ENCODE measurements at places on chromosomes 11 and 22. TPM values are rescaled to one million over a fixed set of nuclear protein-coding genes. Genes with fewer than 3 reads are reported as not detected.

GRCh38 chr11:65498042-65498726 lies 661 bp upstream of the MALAT1 start:
- H3K27ac ChIP-seq: peak overlapping the region; percentile 100
- DNase-seq: peak; percentile 80
- H3K36me3 ChIP-seq: peaks cover 42% of the 10 kb centered on the region
- peak overlapping the region; percentile 98 for H3K4me3 ChIP-seq
- H3K4me1 ChIP-seq: peaks cover 46% of the 10 kb centered on the region

DNA sequence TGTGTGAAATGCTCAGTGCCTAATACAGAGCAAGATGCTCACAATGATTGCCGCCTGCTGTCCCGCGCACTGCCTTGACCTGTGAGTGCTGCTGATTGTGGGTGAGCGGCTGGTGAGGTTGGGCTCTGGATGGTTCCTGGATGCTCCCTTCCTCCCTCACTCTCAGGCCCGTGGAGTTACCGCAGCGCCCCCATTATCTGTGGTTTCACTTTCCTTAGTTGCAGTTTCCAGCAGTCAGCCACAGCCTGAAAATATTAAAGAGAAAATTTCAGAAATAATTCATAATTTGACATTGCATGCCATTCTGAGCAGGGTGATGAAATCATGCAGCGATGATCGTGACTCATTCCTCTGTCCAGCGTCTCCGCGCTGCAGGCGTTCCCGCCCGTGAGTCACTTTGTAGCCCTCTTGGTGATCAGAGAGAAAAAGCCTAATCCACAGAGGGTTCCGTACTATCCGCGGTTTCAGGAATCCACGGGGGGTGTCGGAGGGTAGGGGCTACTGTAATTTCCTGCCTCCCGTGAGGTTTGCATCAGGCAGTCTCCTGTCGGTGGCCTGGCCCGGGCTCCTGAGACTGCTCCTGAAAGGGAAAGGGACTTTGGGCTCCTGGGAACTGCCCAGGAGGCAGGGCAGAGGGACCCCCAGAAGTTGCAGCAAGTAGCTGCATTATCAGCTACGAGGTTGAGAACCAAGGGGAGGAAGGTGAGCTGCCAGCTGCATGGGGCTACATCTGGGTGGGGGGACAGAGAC lies 10.6 kb downstream of the RPL3 start:
- H3K27me3 ChIP-seq: no peaks in the 10 kb centered on the region
- peaks cover 17% of the 10 kb centered on the region for H3K4me1 ChIP-seq
- peak overlapping the region; percentile 89 for H3K27ac ChIP-seq
- peak overlapping the region; percentile 57 for H3K4me3 ChIP-seq
- peaks cover 24% of the 10 kb centered on the region for H3K36me3 ChIP-seq

GRCh38 chr11:89566972-89567371 lies 75.8 kb upstream of the NOX4 start:
- H3K4me1 ChIP-seq: no peaks in the 10 kb centered on the region
- H3K36me3 ChIP-seq: no peaks in the 10 kb centered on the region
- H3K27me3 ChIP-seq: no peaks in the 10 kb centered on the region
- no peak overlapping the region for H3K4me3 ChIP-seq

- no peak for DNase-seq
- H3K27ac ChIP-seq: no peak overlapping the region
- H3K4me3 ChIP-seq: no peak overlapping the region
- H3K36me3 ChIP-seq: no peaks in the 10 kb centered on the region
- H3K27me3 ChIP-seq: no peaks in the 10 kb centered on the region
- H3K4me1 ChIP-seq: peaks cover 20% of the 10 kb centered on the region
These were observed 75.6 kb downstream of the SNX19 start for GRCh38 chr11:130840679-130841078.

DNA sequence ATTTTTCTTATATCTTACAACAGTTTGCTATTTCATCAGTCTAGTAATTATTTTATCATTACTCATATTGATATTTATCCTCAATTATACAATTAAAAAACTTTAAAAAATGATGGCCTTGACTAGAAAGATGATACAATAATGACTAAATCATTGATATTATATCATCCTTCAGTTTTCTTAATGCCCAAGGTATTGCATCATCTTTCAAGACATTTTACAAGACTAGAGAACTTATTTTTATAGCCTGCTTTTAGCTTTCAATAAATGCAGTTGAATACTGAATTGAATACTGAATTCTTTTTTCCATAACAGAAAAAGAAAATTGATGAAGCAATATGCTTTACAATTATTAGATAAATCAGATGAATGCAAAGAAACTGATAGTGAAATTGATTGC lies 886.5 kb upstream of the LRRC4C start:
- H3K36me3 ChIP-seq: no peaks in the 10 kb centered on the region
- H3K4me1 ChIP-seq: no peaks in the 10 kb centered on the region
- H3K27me3 ChIP-seq: no peaks in the 10 kb centered on the region
- H3K27ac ChIP-seq: no peak overlapping the region
- H3K4me3 ChIP-seq: no peak overlapping the region
- no peak for DNase-seq

DNA sequence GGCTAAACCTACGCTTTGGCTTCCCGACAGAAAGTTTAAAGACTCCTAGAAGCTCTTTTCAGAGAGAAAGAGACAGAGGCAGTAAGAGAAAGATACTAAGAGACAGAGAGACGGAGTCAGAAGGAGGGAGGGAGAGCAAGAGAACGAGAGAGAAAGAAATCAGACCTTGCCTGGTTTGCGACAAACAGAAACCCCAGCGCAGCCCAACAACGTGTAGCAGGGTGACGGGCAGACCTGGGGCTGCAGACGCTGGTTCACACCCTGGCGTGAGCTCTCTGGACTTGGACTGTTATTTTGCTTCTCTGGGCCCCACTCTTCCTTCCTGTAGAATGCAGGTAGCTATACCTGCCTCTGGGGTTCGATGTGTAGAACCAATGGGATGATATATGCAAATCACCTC lies 244.4 kb upstream of the SYN3 start:
- no peaks in the 10 kb centered on the region for H3K27me3 ChIP-seq
- no peak for DNase-seq
- no peak overlapping the region for H3K27ac ChIP-seq
- no peaks in the 10 kb centered on the region for H3K4me1 ChIP-seq
- no peak overlapping the region for H3K4me3 ChIP-seq
- H3K36me3 ChIP-seq: no peaks in the 10 kb centered on the region

GRCh38 chr11:87322568-87322967 lies 284.8 kb downstream of the TMEM135 start:
- H3K27me3 ChIP-seq: no peaks in the 10 kb centered on the region
- DNase-seq: no peak
- no peaks in the 10 kb centered on the region for H3K36me3 ChIP-seq
- H3K27ac ChIP-seq: no peak overlapping the region

The SCUBE2 gene
- total RNA-seq: 3.5 TPM

DNA sequence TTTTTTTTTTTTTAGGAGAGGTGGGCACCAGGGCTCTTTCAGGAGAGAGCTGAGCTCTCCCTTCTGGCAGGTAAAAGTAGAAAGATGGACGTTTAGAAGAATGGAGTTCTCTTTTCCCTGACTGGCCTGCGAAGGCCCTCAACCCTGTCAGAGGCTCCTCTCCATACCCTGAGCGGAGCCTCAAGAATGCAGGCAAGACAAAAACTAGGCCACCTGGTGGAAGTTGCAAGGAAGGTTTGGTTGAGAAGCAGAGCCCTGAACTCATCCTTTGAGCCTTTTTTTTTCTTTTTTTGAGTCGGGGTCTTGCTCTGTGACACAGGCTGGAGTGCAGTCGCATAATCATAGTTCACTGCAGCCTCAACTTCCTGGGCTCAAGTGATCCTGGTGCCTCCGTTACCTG lies 1.4 kb downstream of the OTOG start:
- no peaks in the 10 kb centered on the region for H3K4me1 ChIP-seq
- H3K4me3 ChIP-seq: no peak overlapping the region
- peak; percentile 26 for DNase-seq
- H3K27me3 ChIP-seq: peaks cover 16% of the 10 kb centered on the region
- H3K27ac ChIP-seq: no peak overlapping the region

DNA sequence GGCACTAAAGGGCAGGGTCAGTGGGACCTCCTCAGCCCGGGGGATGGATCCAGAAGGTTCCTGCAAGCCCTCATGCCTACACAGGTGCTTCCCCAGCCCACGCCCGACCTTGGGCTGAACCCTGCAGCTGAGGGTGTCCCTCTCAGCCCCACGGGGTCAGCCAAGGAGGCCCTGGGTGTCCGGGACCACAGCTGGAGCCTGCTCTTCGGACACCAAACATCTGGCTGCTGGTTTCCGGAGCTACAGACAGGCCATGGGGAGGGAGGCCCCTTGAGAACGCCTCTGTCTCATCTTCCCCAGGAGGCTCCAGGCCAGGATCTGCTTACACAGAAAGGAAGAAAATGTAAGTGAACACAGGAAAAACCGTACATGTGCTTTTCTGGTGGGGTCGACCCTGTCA lies 355.7 kb downstream of the MN1 start:
- H3K27ac ChIP-seq: no peak overlapping the region
- H3K27me3 ChIP-seq: no peaks in the 10 kb centered on the region
- no peaks in the 10 kb centered on the region for H3K36me3 ChIP-seq
- H3K4me3 ChIP-seq: no peak overlapping the region
- no peak for DNase-seq

GRCh38 chr22:48640890-48641841 lies 1186.5 kb downstream of the BRD1 start:
- H3K27me3 ChIP-seq: no peaks in the 10 kb centered on the region
- no peaks in the 10 kb centered on the region for H3K36me3 ChIP-seq
- H3K4me3 ChIP-seq: no peak overlapping the region
- no peaks in the 10 kb centered on the region for H3K4me1 ChIP-seq
